ENCODE measurements at places on chromosomes 2 and 18.

- no peak for DNase-seq
These were observed 68.2 kb upstream of the HPCAL1 start for GRCh38 chr2:10234409-10235094.

DNA sequence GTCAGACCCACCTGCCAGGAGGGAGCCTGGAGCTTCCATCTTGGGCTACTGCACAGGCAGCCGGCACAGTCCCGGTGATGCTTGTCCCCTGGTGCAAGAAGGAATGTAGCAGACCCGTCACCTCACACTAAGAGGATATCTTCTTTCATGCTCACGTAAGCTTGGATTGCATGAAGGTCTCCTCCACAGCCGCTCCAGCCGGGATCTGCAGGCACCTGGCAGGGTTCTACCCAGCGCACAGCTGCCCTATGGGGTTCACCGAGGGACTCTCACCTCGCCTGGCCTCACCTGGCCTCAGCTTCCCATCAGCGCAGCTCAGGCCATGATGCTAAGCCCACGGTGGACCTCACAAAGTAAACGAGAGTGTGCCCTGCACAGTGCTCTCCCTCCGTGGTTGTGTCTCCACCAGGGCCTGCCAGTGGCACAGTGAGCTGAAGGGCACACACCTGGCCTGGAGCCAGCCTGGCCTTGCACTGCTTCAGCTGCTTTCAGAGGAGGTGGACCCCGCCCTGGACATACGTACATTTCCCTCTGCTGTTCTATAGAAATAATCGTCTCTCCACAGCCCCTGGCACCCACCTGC lies 239.1 kb downstream of the SEPTIN10 start:
- no peak for DNase-seq

- DNase-seq: no peak
These were observed 308.2 kb downstream of the EN1 start for GRCh38 chr2:118539290-118539689.

DNA sequence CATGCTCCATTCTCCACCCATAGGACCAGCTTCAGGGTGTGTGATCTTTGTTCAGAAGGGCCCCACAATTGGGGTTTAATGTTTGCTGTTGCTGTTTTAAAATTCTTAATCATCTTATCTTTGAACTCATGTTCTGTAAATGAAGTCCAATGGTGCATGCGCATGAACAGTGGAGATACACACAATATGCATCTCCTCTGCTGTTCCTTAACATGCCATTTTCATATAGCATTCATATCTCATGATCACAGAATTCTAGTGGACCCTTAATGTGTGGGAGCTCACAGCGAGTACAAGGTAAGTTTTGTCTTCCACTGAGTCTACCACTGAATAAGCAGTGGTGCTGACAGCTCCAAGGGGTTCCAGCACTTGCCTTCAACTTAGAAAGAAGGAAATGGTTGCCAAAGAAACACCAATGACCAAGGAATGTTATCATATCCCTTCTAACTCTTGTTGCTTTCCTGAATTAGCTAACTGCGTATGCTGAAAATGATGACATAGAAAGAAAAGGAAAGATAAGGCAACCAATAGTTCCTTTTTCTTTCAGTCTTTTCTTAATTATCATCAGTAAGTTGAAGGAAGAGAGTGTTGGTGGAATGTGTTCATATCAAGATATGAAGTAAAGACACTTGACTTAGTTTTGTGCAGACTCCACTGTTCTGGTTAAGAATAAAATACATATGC lies 258.9 kb upstream of the FBXO11 start:
- no peak for DNase-seq

GRCh38 chr2:39781697-39782096 lies 2.6 kb upstream of the THUMPD2 start:
- DNase-seq: no peak

GRCh38 chr2:127661949-127662510 lies 13.3 kb downstream of the LIMS2 start:
- DNase-seq: no peak

Measured in putamen (tissue), 1 donor.